MCF 10A (cell line): ENCODE measurements at places on chromosomes 16 and 17. TPM values are rescaled to one million over a fixed set of nuclear protein-coding genes. Genes with fewer than 3 reads are reported as not detected.

Gene HNF1B
- total RNA-seq: not detected in 2 replicates

Gene TMEM100
- total RNA-seq: 1.1 and 1.7 TPM in 2 replicates

Gene TAC4
- not detected in 2 replicates for total RNA-seq

Gene GUCY2D
- not detected in 2 replicates for total RNA-seq

- no peak overlapping the region for H3K4me3 ChIP-seq
- peaks cover 24% of the 10 kb centered on the region for H3K4me1 ChIP-seq
- H3K27ac ChIP-seq: no peak overlapping the region
- peak; percentile 47 for DNase-seq
These were observed 158.5 kb upstream of the RPH3AL start for GRCh38 chr17:511001-511698.

GRCh38 chr17:17062356-17062755, 20.1 kb downstream of the MPRIP start:
- no peak overlapping the region for H3K4me3 ChIP-seq
- H3K27me3 ChIP-seq: no peaks in the 10 kb centered on the region
- H3K36me3 ChIP-seq: peaks cover 31% of the 10 kb centered on the region
- no peak overlapping the region for H3K27ac ChIP-seq

- H3K27me3 ChIP-seq: no peaks in the 10 kb centered on the region
- H3K4me1 ChIP-seq: no peaks in the 10 kb centered on the region
- no peak overlapping the region for H3K27ac ChIP-seq
- H3K4me3 ChIP-seq: no peak overlapping the region
- no peak for DNase-seq
- no peaks in the 10 kb centered on the region for H3K36me3 ChIP-seq
These were observed 142.5 kb downstream of the IRX3 start for GRCh38 chr16:54143934-54144571.

DNA sequence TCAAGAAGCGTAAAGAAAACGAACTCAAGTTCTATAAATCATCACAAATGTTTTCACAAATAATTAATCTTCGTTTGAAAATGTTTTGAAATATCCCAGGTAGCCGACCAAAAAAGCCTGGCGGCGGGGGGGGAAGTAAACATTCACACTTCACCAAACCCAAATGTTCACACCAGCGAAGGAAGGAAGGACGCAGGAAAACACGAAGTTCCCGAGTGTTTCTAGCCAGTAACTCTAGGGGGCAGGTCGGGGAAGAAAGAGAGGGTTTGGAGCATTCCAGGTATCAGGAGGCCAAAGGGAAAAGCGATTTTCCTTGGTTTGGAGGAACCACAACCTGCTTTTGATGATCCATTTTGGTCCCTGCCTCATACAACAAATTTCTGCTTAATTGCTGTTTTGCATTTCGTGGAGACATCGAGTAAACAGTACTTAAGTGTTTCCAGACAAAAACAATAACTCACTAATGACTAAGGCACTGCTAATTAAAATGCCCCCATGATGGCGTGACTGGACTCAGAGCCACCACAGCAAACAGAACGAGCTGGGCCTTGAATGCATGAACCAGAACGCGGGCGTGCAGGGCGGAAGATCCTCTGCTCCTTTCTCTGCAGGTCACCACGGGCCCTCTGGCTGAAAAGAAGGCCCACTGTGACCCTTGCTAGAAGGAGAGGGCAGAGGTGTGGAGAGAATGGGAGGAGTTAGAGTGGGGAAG, 16.6 kb downstream of the ZFHX3 start:
- peaks cover 18% of the 10 kb centered on the region for H3K36me3 ChIP-seq
- H3K27me3 ChIP-seq: no peaks in the 10 kb centered on the region
- H3K27ac ChIP-seq: no peak overlapping the region
- no peak for DNase-seq
- no peak overlapping the region for H3K4me3 ChIP-seq
- peaks cover 13% of the 10 kb centered on the region for H3K4me1 ChIP-seq

DNA sequence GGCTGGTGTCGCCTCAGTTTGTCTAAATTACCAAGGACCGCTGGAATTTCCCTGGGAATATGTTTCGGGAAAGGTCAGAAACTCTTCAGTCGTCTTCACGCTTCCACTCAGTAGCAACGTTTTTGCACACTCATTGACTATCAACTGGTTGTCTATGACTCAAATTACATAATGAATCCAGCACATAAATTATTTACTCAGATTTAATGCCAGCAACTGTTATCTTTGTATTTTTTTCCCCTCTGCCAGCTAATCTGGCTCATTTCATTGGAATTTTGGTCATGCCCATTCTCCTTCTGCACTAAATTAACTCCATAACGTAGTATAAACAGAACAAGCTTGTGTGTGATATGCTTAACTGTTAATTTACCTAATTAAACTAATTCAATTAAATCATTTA, 372.7 kb upstream of the ZFHX3 start:
- no peaks in the 10 kb centered on the region for H3K4me1 ChIP-seq
- H3K4me3 ChIP-seq: no peak overlapping the region
- no peaks in the 10 kb centered on the region for H3K36me3 ChIP-seq
- H3K27me3 ChIP-seq: peaks cover 80% of the 10 kb centered on the region
- no peak overlapping the region for H3K27ac ChIP-seq

DNA sequence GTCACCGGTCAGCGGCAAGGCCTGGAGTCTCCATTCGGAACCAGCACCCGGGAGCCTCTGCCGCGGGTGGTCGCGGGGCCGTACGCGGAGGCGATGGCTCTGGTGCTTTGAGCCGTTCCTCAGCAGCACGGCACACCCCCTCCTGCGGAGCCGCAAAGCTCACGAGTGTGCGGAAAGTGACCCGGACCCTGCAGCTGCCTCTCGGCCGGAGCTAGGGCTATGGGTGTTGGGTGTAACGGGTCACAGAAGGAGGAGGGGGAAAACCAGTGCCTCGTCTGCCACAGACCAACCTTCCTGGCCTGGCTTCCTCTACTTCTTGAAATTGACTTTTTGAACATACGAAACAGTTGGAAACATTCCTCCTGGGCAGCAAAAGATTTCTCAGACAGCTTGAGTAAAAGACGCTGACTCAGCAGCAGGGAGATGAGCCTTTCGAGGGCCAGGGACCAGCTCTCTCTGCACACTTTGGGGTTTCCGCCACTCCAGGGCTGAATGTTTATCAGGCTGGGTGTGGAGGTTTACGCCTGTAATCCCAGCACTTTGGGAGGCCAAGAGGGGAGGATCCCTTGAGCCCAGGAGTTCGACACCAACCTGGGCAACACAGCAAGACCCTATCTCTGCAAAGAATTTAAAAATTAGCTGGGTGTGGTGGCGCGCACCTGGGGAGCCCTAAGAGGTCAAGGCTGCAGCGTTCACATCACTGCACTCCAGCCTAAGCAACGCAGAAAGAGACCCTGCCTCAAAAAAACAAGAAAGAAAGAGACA, 26.4 kb upstream of the PITPNA start:
- H3K27ac ChIP-seq: no peak overlapping the region
- no peaks in the 10 kb centered on the region for H3K27me3 ChIP-seq
- H3K36me3 ChIP-seq: no peaks in the 10 kb centered on the region
- peak; percentile 46 for DNase-seq

DNA sequence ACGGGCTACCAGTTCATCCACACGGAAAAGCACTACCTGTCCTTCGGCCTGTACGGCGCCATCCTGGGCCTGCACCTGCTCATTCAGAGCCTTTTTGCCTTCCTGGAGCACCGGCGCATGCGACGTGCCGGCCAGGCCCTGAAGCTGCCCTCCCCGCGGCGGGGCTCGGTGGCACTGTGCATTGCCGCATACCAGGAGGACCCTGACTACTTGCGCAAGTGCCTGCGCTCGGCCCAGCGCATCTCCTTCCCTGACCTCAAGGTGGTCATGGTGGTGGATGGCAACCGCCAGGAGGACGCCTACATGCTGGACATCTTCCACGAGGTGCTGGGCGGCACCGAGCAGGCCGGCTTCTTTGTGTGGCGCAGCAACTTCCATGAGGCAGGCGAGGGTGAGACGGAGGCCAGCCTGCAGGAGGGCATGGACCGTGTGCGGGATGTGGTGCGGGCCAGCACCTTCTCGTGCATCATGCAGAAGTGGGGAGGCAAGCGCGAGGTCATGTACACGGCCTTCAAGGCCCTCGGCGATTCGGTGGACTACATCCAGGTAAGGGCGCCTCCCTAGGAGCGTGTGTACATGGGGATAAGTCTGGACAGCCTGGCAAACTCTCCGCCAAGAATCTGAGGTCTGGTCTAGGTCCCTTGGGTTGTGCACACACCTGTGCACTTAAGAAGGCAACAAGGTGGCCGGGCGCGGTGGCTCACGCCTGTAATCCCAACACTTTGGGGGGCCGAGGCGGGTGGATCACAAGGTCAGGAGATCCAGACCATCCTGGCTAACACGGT, 4.2 kb downstream of the HAS3 start:
- peaks cover 7% of the 10 kb centered on the region for H3K36me3 ChIP-seq
- no peak overlapping the region for H3K27ac ChIP-seq
- no peak for DNase-seq
- H3K4me3 ChIP-seq: no peak overlapping the region

- H3K36me3 ChIP-seq: peaks cover 24% of the 10 kb centered on the region
- no peaks in the 10 kb centered on the region for H3K27me3 ChIP-seq
These were observed 3.1 kb upstream of the SETD6 start for GRCh38 chr16:58511933-58512815.

GRCh38 chr17:63550817-63551639, 751 bp downstream of the DCAF7 start:
- peak overlapping the region; percentile 97 for H3K4me3 ChIP-seq
- peaks cover 20% of the 10 kb centered on the region for H3K36me3 ChIP-seq
- H3K27me3 ChIP-seq: no peaks in the 10 kb centered on the region
- H3K4me1 ChIP-seq: peaks cover 16% of the 10 kb centered on the region
- peak overlapping the region; percentile 92 for H3K27ac ChIP-seq
